ENCODE measurements at places on chromosomes 12 and 14. TPM values are rescaled to one million over a fixed set of nuclear protein-coding genes. Genes with fewer than 3 reads are reported as not detected.

DNA sequence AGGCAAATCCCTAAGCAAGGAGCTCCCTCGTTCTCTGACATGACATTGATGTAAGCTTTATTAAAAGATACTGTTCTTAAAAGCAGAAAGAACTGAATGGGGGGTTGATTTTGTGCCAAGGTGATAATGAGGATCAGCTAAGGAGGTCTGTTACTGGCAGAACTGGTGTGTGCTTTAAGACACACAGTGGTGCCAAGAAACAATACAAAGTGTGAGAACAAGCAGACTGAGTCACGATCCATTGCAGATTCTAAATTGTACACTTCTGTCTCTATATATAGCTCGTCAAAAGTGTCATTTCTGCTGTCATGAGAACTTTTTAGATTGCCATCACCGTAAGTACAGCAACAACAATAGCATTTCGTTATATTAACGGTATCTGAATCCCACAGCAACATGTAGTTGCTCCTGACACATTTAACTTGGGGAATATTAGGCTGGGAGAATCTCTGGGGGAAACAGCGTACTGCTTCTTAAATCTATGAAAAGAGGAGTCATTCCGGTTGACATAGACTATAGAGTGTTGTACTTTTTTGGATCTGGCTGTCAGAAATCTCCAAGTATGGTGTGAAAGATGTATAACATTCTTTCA lies 151.3 kb upstream of the PRKD1 start:
- no peaks in the 10 kb centered on the region for H3K4me1 ChIP-seq
- no peaks in the 10 kb centered on the region for H3K36me3 ChIP-seq
- no peak overlapping the region for H3K27ac ChIP-seq

ETV6 gene
- total RNA-seq = 14.7 TPM

GRCh38 chr12:32264961-32265360 lies 134.4 kb upstream of the FGD4 start:
- H3K27ac ChIP-seq = no peak overlapping the region
- no peaks in the 10 kb centered on the region for H3K27me3 ChIP-seq
- DNase-seq = no peak

DNA sequence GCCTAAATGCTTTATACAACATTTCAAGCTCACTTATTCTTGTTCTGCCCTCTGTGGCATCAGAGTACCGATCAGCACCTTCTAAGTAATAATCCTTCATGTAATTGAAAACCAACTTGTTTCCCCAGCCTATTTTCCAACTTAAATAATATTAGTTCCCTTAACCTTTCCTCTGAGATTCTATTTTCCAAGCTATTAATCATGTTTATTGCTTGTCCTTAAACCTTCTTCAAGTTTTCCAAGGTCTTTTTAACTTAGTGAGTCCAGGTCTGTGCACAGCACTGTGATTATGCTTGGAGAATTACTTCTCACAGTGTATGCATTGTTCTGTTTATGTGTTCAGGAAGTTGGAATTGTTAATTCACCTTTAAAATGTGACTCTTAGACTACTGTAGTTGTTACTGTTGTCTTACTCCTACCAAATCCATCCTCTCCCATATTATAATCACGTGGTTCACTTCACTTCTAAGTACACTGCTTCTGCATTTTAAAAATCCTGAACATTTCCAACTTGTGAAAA lies 1039.3 kb upstream of the FOXG1 start:
- H3K4me1 ChIP-seq = no peaks in the 10 kb centered on the region
- H3K4me3 ChIP-seq = no peak overlapping the region
- no peaks in the 10 kb centered on the region for H3K27me3 ChIP-seq
- no peaks in the 10 kb centered on the region for H3K36me3 ChIP-seq
- no peak for DNase-seq

- no peak overlapping the region for H3K4me3 ChIP-seq
- no peaks in the 10 kb centered on the region for H3K27me3 ChIP-seq
- DNase-seq = no peak
- no peak overlapping the region for H3K27ac ChIP-seq
- H3K4me1 ChIP-seq = peaks cover 10% of the 10 kb centered on the region
- H3K36me3 ChIP-seq = no peaks in the 10 kb centered on the region
These were observed 144.6 kb upstream of the CDKN3 start for GRCh38 chr14:54252072-54252730.

TMEM132C gene
- 20.6 TPM for total RNA-seq

DNA sequence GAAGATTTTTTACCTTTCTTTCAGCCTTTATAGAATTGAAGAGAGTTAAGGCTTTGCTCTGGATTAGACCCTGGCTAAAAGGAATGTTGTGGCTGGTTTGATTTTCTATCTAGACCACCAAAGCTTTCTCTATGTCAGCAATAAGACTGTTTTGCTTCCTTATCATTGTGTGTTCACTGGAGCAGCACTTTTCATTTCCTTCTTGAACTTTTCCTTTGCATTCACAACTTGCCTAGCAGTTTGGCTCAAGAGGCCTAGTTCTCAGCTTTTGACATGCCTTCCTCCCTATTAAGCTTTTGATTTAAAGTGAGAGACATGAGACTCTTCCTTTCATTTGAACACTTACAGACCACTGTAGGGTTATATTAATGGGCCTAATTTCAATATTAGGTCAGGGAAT lies 64.1 kb upstream of the USP15 start:
- no peak overlapping the region for H3K27ac ChIP-seq
- no peak overlapping the region for H3K4me3 ChIP-seq
- H3K36me3 ChIP-seq = no peaks in the 10 kb centered on the region
- no peaks in the 10 kb centered on the region for H3K27me3 ChIP-seq

TMEM229B gene
- total RNA-seq = 9.8 TPM

HOXC11 gene
- not detected for total RNA-seq

- DNase-seq = no peak
- H3K4me3 ChIP-seq = no peak overlapping the region
- H3K4me1 ChIP-seq = no peaks in the 10 kb centered on the region
- no peaks in the 10 kb centered on the region for H3K27me3 ChIP-seq
- H3K27ac ChIP-seq = no peak overlapping the region
These were observed 399.0 kb downstream of the NAV3 start for GRCh38 chr12:78229591-78230101.

MMP14 gene
- total RNA-seq = 187 TPM

- no peaks in the 10 kb centered on the region for H3K36me3 ChIP-seq
- DNase-seq = no peak
- H3K4me1 ChIP-seq = no peaks in the 10 kb centered on the region
- H3K27me3 ChIP-seq = no peaks in the 10 kb centered on the region
These were observed 29.0 kb upstream of the AMN start for GRCh38 chr14:102893452-102893851.

GRCh38 chr14:70094631-70095030 lies 94.1 kb downstream of the SLC8A3 start:
- no peaks in the 10 kb centered on the region for H3K36me3 ChIP-seq
- no peaks in the 10 kb centered on the region for H3K4me1 ChIP-seq
- no peak overlapping the region for H3K27ac ChIP-seq
- H3K4me3 ChIP-seq = no peak overlapping the region
- H3K27me3 ChIP-seq = no peaks in the 10 kb centered on the region

DNA sequence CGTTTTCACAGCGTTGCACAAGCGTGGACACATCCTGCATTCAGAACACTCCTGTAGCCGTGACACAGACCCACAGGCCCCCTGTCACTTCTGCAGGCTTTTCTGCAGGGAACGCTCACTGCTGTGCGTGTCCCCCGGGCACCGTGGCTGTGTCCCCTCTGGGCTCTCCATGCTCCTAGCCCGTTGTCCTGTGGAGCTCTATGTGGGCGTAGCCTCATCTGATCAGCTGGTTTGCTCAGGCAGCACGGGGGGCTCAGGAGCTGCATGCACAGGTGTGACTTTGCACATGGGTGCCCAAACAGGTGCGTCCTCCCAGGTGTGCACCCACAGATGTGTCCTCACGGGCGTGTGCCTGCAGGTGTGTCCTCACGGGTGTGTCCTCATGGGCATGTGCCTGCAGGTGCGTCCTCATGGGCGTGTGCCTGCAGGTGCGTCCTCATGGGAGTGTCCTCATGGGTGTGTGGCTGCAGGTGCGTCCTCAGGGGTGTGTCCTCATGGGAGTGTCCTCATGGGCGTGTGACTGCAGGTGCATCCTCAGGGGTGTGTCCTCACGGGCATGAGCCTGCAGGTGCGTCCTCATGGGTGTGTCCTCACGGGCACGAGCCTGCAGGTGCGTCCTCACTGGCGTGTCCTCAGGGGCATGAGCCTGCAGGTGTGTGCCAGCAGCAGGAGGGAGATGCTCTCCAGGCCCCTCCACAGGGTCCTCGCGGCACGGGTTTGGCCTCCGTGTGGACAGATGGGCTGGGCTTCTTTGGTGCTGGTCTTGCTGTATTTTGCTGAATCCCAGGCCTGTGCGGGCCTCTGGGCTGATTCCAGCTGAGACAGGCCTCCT lies 17.5 kb downstream of the MTA1 start:
- no peak overlapping the region for H3K27ac ChIP-seq
- H3K4me1 ChIP-seq = no peaks in the 10 kb centered on the region
- DNase-seq = no peak

GRCh38 chr12:122079532-122080081 lies 1.1 kb downstream of the MLXIP start:
- no peaks in the 10 kb centered on the region for H3K27me3 ChIP-seq
- H3K4me3 ChIP-seq = peak overlapping the region; percentile 68
- no peak for DNase-seq
- H3K27ac ChIP-seq = peak overlapping the region; percentile 84

DNA sequence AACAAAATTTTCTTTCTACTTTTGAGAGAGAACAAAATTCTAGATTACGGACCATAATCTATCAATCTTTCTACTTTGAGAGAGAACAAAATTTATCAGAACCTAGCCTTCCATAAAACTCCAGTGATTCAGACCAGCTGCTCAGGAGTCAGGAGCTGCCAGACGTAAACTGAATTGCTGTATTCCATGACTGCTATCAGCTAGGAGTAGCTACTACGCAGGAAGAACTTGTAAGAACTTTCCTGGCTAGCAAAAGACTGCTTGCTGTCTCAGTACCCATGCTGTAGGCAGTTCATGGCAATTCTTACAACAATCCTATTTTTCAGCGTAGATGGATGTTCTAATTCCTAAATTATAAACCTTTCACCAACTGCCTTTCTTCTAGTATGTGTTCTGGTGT lies 73.3 kb downstream of the MED13L start:
- no peaks in the 10 kb centered on the region for H3K27me3 ChIP-seq
- no peaks in the 10 kb centered on the region for H3K36me3 ChIP-seq
- H3K4me3 ChIP-seq = no peak overlapping the region
- DNase-seq = no peak
- H3K4me1 ChIP-seq = peaks cover 44% of the 10 kb centered on the region
- H3K27ac ChIP-seq = no peak overlapping the region

DNA sequence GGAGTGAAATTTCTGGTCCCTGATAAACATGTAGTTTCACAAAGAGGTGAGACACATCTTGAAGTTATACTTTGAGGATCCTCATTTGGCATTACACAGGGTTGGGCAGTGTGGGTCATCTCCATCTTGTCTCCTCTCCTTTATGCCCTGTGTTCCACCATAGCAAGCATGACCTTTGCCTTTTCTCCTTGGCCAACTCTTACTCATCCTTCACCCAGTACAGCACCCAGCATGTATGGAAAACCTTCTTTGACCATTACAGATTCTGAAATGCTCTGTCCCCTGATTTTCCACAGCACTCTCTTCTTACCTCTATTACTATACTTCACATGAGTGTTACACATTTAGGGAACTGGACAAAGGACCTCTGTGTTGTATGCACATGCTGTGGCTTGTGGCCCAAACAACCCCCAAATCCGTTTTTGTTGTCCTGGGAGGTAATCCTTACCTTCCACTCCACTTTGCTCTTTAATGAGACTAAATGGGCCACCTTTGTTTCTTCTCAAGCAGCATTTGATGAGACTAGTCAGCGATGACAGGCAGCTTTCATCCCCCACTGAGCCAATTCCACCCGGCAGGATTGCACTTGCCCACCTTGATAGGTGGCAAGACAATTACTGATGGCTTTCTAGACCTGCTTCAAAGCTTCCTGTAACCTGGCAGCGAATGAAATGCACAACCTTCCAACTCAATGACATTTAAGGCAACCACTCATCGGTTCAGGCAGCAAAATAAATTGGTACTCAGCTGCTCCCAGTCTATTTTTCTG lies 163.5 kb downstream of the MON2 start:
- H3K4me1 ChIP-seq = peaks cover 6% of the 10 kb centered on the region
- DNase-seq = no peak
- no peak overlapping the region for H3K27ac ChIP-seq
- H3K27me3 ChIP-seq = no peaks in the 10 kb centered on the region
- H3K36me3 ChIP-seq = no peaks in the 10 kb centered on the region
- no peak overlapping the region for H3K4me3 ChIP-seq

DNA sequence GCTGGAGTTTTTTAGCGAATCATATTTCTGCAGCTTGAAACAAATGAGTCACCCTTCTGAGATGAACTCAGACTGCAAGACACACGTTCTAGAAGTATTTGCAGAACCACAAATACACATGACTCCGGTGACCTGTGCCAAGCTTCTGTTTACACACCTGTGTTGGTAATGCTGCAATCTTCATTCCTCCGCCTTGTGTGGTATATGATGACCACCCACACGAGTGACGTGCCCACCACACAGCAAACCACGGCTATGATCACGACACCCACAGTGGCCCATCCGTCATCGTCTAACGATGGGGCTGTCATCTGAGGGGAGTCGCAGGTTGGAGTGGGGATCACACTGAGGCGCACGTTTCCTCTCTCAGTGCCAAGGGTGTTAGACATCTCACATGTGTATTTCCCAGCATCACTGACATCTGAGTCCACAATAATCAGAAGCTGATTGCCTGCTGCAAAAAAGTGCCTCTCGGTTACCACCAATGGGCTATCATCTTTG lies 43.0 kb downstream of the LRIG3 start:
- H3K27me3 ChIP-seq = no peaks in the 10 kb centered on the region
- DNase-seq = no peak
- H3K36me3 ChIP-seq = no peaks in the 10 kb centered on the region
- H3K4me3 ChIP-seq = no peak overlapping the region
- H3K4me1 ChIP-seq = no peaks in the 10 kb centered on the region
- H3K27ac ChIP-seq = no peak overlapping the region

RIPK3 gene
- total RNA-seq = 10.1 TPM

DNA sequence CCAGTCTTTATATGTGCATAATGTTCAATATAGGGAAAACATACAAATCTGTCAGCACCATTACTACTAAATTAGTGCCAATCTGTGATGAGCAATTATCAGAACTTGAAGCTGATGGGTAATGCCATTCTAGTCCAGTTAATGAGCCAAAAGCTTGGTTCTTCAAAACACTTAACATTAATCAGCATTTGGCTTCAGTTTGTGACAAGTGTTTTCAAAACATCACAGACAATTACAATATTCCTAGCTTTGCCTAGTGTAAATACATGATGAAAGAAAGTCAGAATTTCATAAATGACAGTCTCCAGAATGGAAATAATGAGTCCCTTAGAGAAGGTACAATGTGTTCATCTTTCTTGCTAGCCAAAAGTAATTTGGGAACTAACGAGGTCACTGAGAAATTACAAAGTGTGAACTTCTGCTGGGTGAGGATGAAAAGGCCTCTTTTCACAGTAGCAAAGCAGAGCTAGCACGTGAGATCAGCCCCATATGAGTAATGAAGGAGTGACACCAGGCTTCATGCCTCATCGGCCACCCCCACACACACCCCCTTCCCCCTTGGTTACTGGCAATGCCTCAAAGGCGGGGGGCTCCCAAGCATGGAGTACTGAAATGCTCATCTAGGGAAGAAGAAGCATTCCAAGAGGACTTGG lies 180.6 kb upstream of the EEA1 start:
- DNase-seq = no peak
- no peak overlapping the region for H3K4me3 ChIP-seq
- no peaks in the 10 kb centered on the region for H3K27me3 ChIP-seq
- no peaks in the 10 kb centered on the region for H3K36me3 ChIP-seq
- no peaks in the 10 kb centered on the region for H3K4me1 ChIP-seq
- H3K27ac ChIP-seq = no peak overlapping the region

All from vagina (tissue), 2 donors.